Neural crest cell (in vitro differentiated cells): ENCODE measurements at places on chromosomes 6 and 20. TPM values are rescaled to one million over a fixed set of nuclear protein-coding genes. Genes with fewer than 3 reads are reported as not detected.
A peak's percentile ranks its signal among the peaks of the same experiment; 100 is the strongest.

DNA sequence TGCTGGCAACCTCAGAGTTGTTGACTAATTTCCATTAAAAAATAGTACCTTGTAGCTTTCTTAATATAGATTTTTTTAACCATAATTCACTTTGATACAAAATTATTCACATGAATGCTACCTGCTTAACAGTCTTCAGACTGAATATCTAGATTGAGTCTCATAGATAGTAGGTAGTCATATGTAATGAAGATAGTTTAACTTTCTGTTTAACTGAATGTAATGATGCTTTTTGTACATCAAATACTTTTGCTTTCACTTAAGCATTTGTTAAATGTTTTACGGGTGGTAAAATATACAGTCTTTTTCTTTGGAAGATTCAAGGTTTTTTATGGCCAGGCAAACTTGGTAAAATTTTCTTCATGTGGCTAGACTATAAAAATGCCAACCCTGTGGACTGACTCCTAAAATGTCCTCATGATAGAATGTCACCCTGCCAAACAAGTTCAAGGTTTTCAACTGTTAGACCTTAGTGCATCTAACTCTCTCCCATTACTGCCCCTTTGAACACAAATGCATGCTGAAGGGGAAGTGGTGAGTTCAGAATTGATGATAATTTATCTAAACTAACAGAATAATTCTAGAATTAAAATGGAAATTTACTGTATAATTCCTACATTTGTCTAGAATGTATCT is 16.4 kb downstream of the TBPL1 start:
- no peak overlapping the region for H3K27ac ChIP-seq
- no peak for DNase-seq
- peaks cover 15% of the 10 kb centered on the region for H3K4me1 ChIP-seq
- no peaks in the 10 kb centered on the region for H3K36me3 ChIP-seq

DNA sequence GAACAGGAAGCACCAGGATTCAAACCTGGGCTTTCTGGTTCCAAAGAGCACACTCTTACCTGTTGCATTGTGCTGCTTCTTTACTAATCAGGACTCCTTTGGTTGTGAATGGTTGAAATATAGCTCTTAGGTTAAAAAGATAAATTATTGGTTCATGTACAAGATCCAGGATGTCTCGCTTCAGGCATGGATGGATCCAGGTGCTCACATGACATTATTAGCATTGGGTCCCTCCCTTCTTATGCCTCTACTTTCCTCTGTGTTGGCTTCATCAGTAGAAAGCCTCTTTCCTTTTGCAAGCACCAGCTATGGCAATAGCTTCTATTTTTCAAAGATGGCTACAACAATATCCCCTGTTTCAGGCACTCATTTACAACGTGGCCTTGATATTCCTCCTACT is 217.7 kb upstream of the SULF2 start:
- H3K4me3 ChIP-seq = no peak overlapping the region
- no peak for DNase-seq
- H3K4me1 ChIP-seq = peaks cover 18% of the 10 kb centered on the region
- no peaks in the 10 kb centered on the region for H3K36me3 ChIP-seq

Gene TNFAIP3
- total RNA-seq = 2.9 TPM in 2 replicates

DNA sequence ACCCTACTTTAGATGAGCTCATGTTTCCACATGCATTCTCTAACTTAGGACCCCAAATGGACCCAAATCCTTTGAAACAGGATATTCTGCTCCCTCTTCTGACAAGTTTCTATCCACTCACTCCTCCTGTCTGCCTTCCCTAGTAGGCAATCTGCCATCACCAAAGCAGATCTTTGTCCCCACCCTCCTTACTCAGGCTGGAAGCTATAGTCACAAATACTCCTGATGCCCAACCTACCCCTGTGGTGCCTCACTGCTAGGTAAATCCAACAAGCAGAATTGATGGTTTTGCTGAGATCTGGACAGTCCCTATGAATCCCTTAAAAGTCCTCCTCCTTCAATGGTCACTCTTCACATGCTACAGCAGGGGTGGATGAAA is 21.7 kb downstream of the ELOVL5 start:
- H3K27me3 ChIP-seq = no peaks in the 10 kb centered on the region
- H3K36me3 ChIP-seq = peaks cover 3% of the 10 kb centered on the region
- H3K4me3 ChIP-seq = no peak overlapping the region
- H3K4me1 ChIP-seq = peaks cover 43% of the 10 kb centered on the region

- no peaks in the 10 kb centered on the region for H3K27me3 ChIP-seq
- H3K36me3 ChIP-seq = no peaks in the 10 kb centered on the region
- H3K27ac ChIP-seq = no peak overlapping the region
- no peak for DNase-seq
Observed at GRCh38 chr20:62318400-62319345, 15.9 kb downstream of the ADRM1 start.

DNA sequence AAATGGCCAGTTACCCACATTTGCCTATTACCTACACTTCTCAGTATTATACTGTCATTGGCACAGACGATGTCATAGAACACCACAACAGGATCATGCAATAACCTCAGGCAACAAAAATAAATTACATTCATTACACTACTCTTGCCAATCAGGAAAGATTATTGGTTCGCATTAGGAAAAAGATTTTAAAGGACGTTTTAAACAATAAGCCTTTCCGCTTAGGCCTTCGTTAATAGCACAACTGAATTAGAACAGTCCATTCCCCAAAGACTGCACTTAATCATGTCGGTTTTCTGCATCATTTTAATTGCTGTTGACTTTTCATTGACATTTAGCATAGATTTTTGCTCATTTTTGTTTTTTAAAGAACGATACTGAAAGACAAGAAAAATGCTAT is 912 bp upstream of the SENP6 start:
- no peak for DNase-seq
- peak overlapping the region; percentile 84 for H3K4me3 ChIP-seq
- no peaks in the 10 kb centered on the region for H3K27me3 ChIP-seq
- peaks cover 4% of the 10 kb centered on the region for H3K36me3 ChIP-seq

DNA sequence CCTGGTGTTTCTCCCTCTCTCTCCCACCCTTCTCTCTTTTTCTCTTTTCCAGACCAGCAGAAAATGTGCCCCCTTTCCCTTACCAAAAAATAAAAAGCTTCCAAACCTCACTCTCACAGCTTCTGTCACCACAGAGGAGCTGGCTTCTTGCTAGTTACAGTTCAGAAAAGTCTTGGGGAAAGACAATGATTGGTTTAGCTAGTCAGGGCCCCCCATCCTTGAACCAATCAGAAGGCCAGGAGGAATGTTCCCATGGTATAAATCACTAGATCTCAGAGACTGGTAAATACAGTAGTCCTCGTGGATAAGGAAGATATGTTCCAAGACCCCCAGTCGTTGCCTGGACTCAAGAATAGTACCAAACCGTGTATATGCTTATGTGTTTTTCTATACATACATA is 231.1 kb upstream of the TAB2 start:
- H3K27me3 ChIP-seq = no peaks in the 10 kb centered on the region
- no peak overlapping the region for H3K27ac ChIP-seq
- no peaks in the 10 kb centered on the region for H3K4me1 ChIP-seq
- H3K4me3 ChIP-seq = no peak overlapping the region
- no peaks in the 10 kb centered on the region for H3K36me3 ChIP-seq

GRCh38 chr6:54609981-54610380 is 236.6 kb upstream of the FAM83B start:
- no peaks in the 10 kb centered on the region for H3K27me3 ChIP-seq
- H3K27ac ChIP-seq = no peak overlapping the region
- H3K4me3 ChIP-seq = no peak overlapping the region
- no peaks in the 10 kb centered on the region for H3K36me3 ChIP-seq
- H3K4me1 ChIP-seq = no peaks in the 10 kb centered on the region

DNA sequence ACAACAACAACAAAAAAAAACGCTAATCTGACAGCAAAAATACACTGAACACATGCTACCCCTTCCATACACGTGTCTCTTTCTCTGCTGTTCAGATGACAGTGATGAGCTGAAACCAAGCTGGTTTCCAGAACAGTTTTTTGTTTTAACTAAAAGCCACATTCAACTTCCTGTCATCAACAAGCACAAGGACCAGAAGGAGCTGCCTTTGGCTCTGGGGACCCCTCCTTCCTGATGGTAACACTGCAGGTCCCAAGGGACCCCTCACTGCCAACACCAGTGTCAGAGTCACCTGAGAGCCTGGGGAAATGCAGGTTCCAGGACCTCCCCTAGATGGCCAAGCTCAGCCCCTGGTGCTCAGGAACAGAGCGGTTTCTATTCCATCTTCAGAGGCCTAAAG is 6.0 kb downstream of the CST7 start:
- H3K27ac ChIP-seq = no peak overlapping the region
- H3K4me1 ChIP-seq = no peaks in the 10 kb centered on the region
- H3K4me3 ChIP-seq = no peak overlapping the region
- no peak for DNase-seq

GRCh38 chr20:37803438-37804307 is 99.3 kb upstream of the VSTM2L start:
- H3K4me3 ChIP-seq = no peak overlapping the region
- H3K36me3 ChIP-seq = peaks cover 3% of the 10 kb centered on the region
- H3K4me1 ChIP-seq = peaks cover 9% of the 10 kb centered on the region

Gene MYLK2
- 1.6 and 1.8 TPM in 2 replicates for total RNA-seq

- H3K27ac ChIP-seq = no peak overlapping the region
- DNase-seq = no peak
- no peaks in the 10 kb centered on the region for H3K4me1 ChIP-seq
- no peaks in the 10 kb centered on the region for H3K27me3 ChIP-seq
- no peak overlapping the region for H3K4me3 ChIP-seq
Observed at GRCh38 chr6:47743744-47744143, 38.1 kb upstream of the OPN5 start.

- no peak for DNase-seq
- no peak overlapping the region for H3K27ac ChIP-seq
- H3K4me3 ChIP-seq = no peak overlapping the region
- no peaks in the 10 kb centered on the region for H3K27me3 ChIP-seq
- peaks cover 5% of the 10 kb centered on the region for H3K36me3 ChIP-seq
Observed at GRCh38 chr6:89596484-89596883, 42.1 kb downstream of the LYRM2 start.

Gene TP53TG5
- not detected in 2 replicates for total RNA-seq

Gene VSX1
- total RNA-seq = 3.8 and 4.2 TPM in 2 replicates

DNA sequence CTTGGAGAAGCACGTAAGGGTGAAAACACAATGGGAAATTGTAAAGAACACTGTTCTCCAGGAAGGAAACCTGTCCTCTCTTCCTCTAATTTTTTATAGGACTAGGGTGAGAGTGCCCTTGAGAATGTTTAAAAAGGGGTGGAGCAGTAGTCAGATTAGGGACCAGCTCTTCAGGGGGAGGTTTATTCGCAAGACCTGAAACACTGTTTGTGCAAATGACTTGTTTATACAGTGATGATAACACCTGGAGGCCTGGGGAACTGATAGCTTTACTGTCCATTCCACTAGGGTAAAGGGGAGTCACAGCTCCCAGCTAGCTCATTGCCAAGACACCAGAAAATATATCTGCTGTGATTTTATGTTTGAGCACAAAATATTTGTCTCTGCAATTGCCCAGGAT is 8.1 kb upstream of the FUT9 start:
- H3K27ac ChIP-seq = no peak overlapping the region
- no peak overlapping the region for H3K4me3 ChIP-seq
- H3K4me1 ChIP-seq = peaks cover 8% of the 10 kb centered on the region
- H3K36me3 ChIP-seq = no peaks in the 10 kb centered on the region
- DNase-seq = no peak

- H3K4me3 ChIP-seq = no peak overlapping the region
- H3K4me1 ChIP-seq = peaks cover 13% of the 10 kb centered on the region
- peaks cover 7% of the 10 kb centered on the region for H3K36me3 ChIP-seq
- DNase-seq = no peak
- peaks cover 2% of the 10 kb centered on the region for H3K27me3 ChIP-seq
Observed at GRCh38 chr6:109253366-109253765, 128.9 kb downstream of the CD164 start.

Gene OPRL1
- 0.93 and 0.96 TPM in 2 replicates for total RNA-seq

DNA sequence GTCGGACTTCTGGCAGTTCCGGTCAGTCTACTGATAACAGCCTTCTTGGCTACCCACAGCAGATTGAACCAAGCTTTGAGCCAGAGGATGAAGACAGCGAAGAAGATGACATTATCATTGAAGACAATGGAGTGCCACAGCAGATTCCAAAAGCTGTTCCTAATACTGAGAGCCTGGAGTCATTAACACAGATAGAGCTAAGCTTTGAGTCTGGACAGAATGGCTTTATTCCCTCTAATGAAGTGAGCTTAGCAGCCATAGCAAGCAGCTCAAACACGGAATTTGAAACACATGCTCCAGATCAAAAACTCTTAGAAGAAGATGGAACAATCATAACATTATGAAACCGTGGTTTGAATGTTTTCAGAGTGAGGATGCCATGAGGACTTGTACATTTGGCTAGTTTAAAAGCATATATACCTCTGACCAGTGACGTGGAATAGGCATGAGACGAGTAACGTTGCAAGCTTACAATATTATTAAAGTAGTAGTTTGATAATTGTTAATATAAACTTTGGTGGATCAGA is 18.8 kb downstream of the PARD6B start:
- H3K27ac ChIP-seq = no peak overlapping the region
- no peak for DNase-seq
- no peaks in the 10 kb centered on the region for H3K36me3 ChIP-seq
- no peak overlapping the region for H3K4me3 ChIP-seq
- peaks cover 10% of the 10 kb centered on the region for H3K4me1 ChIP-seq
- H3K27me3 ChIP-seq = no peaks in the 10 kb centered on the region

- DNase-seq = peak; percentile 86
- peak overlapping the region; percentile 74 for H3K4me3 ChIP-seq
- H3K27ac ChIP-seq = peak overlapping the region; percentile 57
- no peaks in the 10 kb centered on the region for H3K36me3 ChIP-seq
Observed at GRCh38 chr6:33161354-33162331, 30.6 kb downstream of the COL11A2 start.

DNA sequence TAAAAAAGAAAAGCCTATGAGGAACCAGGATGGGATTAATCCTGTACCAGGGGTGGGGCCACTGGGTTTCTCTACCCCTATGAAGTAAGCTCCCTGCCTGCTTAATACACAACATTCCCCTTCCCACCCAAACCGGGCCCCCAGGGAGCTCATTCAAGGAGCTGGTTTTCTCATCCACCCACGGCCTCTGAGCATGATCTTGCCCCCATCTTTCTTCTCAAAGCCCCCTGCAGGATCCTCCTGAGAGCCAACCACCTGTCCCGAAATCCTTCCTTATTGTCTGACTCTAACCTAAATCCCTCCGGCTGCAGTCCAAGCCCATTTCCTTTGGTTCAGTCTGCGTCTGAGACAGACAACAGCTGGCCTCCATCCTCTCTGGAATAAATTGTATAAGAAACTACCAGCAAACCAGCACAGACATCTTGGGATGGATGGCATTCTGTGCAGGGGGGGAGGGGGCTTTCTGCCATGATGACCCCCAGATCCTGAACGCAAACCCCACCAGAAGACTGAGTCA is 21.0 kb downstream of the KCNK5 start:
- H3K36me3 ChIP-seq = peaks cover 2% of the 10 kb centered on the region
- H3K27ac ChIP-seq = peak overlapping the region; percentile 94
- peak overlapping the region; percentile 14 for H3K4me3 ChIP-seq
- peaks cover 56% of the 10 kb centered on the region for H3K4me1 ChIP-seq
- H3K27me3 ChIP-seq = no peaks in the 10 kb centered on the region

Gene MAFB
- total RNA-seq = 1.6 and 1.9 TPM in 2 replicates

DNA sequence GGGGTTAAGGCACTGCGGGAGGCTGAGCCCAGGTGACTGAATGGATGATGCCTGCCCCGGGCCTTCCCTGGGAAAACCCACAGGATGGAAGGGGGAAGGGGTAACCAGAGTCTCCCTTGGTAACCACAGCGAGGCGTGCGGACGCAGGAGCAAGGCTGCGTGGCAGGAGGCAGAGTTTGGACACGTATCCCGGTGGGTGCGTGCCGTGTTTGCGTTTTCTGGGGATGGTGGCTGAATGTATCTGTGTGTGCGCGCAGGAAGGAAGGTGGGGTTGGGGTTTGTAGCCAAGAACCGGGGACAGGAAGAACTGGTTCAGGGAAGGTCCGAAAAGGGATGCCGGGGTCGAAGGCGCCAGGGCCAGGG is 1.8 kb downstream of the MDGA1 start:
- no peak for DNase-seq
- peak overlapping the region; percentile 89 for H3K4me3 ChIP-seq
- no peaks in the 10 kb centered on the region for H3K36me3 ChIP-seq
- peaks cover 74% of the 10 kb centered on the region for H3K27me3 ChIP-seq
- peaks cover 36% of the 10 kb centered on the region for H3K4me1 ChIP-seq
